ENCODE measurements at places on chromosomes 4 and X. TPM values are rescaled to one million over a fixed set of nuclear protein-coding genes. Genes with fewer than 3 reads are reported as not detected.

The CXXC4 gene
- not detected for total RNA-seq

The VCX3B gene
- total RNA-seq = not detected

The CCNB3 gene
- 0.18 TPM for total RNA-seq

The FGFBP2 gene
- total RNA-seq = not detected

The ING2 gene
- total RNA-seq = 8.2 TPM
